Body of pancreas (tissue), 4 donors: ENCODE measurements at places on chromosomes 1 and 21. TPM values are rescaled to one million over a fixed set of nuclear protein-coding genes. Genes with fewer than 3 reads are reported as not detected.

- DNase-seq, result no peak
These were observed 33.3 kb downstream of the ZMYM4 start for GRCh38 chr1:35301674-35302392.

- no peak for DNase-seq
These were observed 203.7 kb upstream of the VAMP3 start for GRCh38 chr1:7567376-7567775.

- no peak for DNase-seq
These were observed 80.0 kb downstream of the VWA5B1 start for GRCh38 chr1:20370698-20371097.

- DNase-seq, result no peak
These were observed 1535.2 kb downstream of the PLA2G4A start for GRCh38 chr1:188363943-188364342.

- DNase-seq, result no peak
These were observed 288.2 kb upstream of the VAMP3 start for GRCh38 chr1:7482772-7483495.

- peak; percentile 45 for DNase-seq
These were observed 19.9 kb upstream of the CLDN14 start for GRCh38 chr21:36499578-36500471.

GRCh38 chr1:25757846-25758185 lies 42.2 kb upstream of the SELENON start:
- no peak for DNase-seq

DNA sequence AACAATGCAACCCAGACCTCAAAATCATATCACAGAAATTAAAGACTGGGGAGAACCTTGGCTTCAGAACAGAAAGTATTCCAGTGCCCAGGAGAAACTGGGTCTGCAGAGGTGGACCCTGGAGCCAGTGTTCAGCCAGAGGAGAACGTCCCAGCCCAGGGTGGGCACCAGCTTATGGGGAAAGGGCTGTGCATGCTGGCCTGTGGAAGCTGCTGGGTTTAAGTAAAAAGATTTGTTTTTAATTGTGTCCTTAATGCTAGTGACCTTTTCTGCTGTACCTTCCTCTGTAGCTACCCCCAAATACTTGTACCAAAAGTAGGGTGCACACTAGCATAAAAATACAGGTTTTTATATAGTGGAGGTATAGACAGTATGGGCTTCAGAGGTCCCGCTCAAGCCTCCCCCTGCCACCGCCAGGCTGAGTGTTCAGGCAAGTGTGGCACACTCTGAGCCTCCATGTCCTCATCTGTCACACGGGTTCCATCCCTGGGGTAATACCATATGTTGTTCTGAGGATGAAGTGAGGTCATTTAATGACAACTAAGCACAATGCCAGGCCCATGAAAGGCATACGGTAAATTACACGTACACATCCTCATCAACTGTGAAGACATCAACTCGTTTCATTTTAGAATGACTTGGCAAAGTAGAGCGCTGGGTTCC lies 47.0 kb downstream of the SLC37A1 start:
- DNase-seq, result no peak

KRTAP21-3 gene
- not detected for total RNA-seq

CD164L2 gene
- total RNA-seq, result 1.3 TPM

NGF gene
- total RNA-seq, result not detected

PTPRU gene
- total RNA-seq, result 40.2 TPM

C4BPB gene
- total RNA-seq, result 11.9 TPM
